ENCODE measurements at places on chromosomes 11 and 22. TPM values are rescaled to one million over a fixed set of nuclear protein-coding genes. Genes with fewer than 3 reads are reported as not detected.

- no peak for DNase-seq
Measured at GRCh38 chr11:32881286-32881685, 11.3 kb upstream of the QSER1 start.

DNA sequence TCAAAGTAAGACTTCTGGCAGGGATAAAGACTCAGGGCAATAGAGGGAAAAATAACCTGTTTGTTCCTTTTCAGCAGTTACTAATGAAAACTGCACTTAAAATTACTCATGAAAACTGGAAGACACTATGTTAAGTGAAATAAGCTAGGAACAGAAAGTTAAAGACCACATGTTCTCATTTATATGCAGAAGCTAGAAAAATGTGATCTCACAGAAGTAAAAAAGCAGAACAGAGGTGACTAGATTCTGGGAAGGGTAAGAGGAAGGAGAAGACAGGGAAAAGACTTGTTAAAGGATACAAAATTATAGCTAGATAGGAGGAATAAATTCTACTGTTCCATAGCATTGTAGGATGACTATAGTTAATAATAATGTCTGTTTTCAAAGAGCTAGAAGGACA is 22.2 kb downstream of the HPS5 start:
- no peak for DNase-seq

GRCh38 chr11:126175393-126175792 is 36.1 kb downstream of the RPUSD4 start:
- DNase-seq: no peak

The HBG1 gene
- not detected for total RNA-seq

The KAT5 gene
- total RNA-seq: 43.5 TPM

DNA sequence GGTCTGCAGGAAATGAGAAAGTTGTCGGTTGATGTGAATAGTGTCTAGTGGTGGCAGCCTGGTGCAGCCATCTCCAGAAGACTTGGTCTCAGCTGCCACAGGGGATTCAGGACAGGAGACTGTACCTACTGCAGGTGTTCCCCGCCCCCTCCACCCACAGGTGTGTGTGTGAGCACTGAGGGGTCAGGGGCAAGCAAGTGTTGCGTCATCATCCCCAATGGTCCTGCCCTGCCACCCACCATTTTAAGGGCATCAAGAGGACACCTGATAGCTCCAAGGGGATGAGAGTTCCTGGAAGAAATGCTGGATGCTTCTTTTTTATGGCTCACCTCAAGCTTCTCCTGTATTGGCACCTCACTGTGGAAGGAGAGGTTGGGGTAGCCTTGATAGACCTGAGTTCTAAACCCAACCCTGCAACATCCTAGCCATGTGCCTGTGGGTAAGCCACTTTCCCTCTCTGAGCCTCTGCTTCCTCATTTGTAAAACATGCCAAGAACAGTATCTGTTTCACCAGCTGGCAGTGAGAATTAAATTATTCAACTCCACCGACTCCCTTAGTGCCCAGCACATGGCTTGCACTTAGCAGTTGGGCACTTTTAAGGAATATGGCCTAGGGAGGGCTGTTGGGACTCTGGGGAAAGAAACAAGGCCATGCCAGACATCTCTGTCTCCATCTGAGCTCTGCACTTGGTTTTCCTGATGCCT is 6.1 kb downstream of the C11orf91 start:
- DNase-seq: no peak

GRCh38 chr11:95917193-95918036 is 6.5 kb downstream of the MTMR2 start:
- no peak for DNase-seq

DNA sequence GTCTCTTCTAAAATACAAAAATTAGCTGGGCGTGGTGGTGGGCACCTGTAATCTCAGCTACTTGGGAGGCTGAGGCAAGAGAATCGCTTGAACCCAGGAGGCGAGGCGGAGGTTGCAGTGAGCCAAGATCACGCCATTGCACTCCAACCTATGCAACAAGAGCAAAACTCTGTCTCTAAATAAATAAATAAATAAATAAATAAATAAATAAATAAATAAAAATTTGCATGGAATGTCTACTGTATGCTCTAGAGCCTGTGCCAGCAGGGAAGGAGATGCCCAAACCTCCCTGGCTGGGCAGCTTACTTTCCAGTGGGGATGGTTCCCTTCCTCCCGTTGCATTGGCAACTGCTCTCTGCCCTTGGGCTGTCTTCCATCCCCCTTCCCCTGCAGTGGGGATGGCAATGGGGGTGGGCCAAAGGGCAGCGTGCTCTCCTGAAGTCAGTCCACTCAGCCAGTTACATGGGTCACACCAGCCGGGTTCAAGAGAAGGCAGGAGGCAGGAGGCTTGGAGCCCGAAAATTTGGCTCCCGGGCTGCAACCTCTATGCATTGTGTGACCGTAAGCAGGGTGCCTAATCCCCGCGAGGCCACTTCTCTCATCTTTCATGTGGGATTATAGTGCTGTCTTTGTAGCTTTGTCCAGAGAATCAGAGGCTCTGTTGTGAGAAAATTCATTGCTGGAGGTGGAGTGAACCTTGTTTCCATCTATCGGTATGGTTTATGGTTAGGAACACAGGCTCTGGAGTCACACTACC is 1.4 kb upstream of the LRRC10B start:
- DNase-seq: peak; percentile 27

The ROBO4 gene
- total RNA-seq: 13.7 TPM

DNA sequence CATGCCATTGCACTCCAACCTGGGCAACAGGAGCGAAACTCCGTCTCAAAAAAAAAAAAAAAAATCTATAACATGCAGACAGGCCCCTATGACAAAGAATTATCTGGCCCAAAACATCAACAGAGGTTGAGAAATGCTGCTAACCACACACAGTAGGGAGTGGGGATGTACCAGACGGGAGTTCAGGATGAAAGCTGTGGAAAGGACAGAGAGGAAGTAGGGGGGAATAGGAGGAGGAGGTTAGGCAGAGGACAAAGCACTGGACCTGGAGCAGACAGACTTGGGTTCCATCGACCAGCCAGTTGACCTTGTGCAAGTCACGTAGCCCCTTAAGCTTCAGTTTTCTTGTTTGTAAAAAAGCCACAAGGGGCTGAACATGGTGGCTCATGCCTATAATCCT is 12.5 kb downstream of the LRP4 start:
- DNase-seq: no peak

DNA sequence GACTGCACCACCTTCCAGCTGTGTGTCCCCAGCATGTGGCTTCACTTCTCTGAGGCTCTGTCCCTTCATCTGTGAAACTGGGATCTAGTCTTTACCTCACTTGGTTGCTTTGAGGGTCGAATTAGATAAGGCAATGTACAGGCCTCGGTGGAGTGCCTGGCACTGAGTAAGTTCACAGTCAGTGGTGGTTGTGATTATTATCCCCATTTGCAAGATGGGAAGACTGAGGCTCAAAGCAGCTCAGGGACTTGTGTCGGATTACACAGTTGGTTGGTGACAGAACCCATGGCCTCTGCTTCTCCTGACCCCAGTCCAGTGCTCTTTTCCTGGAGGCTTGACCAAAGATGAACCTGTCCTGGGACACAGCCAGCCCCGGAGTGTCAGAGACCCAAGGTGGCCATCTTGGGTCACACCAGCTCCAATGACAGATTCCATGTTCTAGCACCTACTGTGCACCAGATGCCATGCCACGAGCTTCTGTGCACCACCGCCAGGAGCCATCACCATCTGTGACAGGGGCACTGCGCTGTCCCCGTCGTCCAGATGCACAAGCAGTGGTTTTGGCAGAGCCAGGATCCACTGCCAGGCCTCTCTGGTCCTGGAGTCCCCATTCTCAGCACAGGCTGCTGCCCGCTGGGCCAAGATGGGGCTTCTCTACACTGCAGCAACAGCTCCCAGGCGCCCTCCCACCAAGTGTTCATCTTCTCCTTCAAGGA is 60.5 kb downstream of the IGLL1 start:
- DNase-seq: no peak

DNA sequence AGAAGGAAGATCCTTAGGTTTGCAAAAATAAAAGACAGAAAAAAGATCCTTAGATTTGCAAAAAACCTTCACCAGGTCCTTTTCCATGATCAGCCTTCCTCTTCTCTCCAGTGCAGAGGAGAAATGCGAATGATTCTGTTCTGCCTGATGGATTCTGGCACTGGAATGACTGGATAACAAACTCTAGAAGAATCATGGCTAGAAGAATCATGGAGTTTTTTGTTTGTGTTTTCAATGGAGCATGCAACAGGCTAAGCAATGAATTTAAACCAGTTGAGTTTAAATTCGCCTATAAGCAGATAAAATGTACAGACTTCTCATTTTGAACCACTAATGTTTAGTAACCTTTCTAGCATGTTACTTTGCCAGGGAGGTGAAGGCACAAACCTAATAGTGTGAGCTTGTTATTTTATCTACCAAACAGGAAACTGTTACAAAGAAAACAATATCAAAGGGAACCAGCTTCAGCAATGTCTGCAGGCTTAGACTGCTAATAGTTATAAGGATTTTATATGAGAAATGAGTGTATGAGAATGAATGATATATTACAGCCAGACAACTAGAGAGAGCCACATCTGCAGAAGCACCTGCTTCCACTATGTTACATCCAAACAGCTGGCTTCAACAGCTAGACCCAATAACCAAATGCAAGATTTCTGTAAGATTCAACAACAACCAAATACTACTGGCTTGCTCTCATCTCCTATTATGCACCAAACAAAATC is 64.7 kb upstream of the APOA1 start:
- no peak for DNase-seq

The CRACR2B gene
- total RNA-seq: not detected

DNA sequence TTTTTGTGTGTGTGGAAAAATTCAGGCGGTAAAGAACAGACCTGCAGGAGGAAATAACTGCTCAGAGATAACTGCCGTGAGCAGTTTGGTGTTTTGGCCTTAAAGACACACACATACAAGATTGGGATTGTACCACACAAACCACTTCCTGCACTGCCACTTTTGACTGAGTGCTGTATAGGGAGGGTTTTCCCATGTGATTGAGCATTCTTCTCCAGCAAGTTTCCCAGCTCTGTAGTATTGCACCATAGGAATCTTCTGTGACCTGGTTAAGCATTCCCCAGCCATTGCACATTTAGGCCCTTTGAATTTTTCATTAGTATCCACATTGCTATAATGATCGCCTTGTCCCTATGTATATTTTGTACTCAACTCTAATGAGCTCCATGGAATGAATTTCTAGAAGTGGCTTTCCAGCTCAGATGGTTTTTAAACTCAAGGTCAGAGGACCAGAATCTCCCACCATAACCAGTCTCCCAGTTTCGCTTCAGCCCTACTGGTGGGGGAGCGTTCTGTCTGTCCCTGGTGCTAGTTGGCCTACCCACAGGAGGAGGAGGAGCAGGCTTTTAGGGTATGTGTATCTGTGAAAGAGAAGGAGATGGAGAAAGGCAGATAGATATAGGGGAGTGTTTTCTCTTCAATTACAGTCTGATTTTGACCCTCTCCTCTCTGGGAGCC is 9.3 kb downstream of the CD82 start:
- DNase-seq: no peak

- DNase-seq: peak; percentile 49
Measured at GRCh38 chr11:19355601-19356000, 114.9 kb upstream of the E2F8 start.

- no peak for DNase-seq
Measured at GRCh38 chr11:60971520-60971919, at the start of gene CD6. Gene CD6 (plus strand): TSS chr11:60971680. CDS start chr11:60971866, 186 bp downstream.

DNA sequence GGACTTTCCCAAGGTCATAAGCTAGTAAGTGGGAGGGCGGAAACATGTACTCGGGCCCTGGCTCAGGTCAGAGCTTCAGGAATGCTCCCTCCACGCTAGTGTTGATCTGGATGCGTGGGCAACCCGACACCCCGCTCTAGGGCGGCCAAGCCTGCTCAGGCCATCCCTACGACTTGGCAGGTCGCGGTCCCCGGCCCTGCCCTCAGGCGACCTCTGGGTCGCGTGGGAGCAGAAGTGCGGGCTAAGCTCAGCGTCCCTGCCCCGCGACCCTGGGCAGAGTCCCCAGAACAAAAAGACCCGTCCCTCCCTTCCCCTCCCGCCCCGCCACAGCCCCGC is 781 bp upstream of the TEF start:
- DNase-seq: peak; percentile 82

DNA sequence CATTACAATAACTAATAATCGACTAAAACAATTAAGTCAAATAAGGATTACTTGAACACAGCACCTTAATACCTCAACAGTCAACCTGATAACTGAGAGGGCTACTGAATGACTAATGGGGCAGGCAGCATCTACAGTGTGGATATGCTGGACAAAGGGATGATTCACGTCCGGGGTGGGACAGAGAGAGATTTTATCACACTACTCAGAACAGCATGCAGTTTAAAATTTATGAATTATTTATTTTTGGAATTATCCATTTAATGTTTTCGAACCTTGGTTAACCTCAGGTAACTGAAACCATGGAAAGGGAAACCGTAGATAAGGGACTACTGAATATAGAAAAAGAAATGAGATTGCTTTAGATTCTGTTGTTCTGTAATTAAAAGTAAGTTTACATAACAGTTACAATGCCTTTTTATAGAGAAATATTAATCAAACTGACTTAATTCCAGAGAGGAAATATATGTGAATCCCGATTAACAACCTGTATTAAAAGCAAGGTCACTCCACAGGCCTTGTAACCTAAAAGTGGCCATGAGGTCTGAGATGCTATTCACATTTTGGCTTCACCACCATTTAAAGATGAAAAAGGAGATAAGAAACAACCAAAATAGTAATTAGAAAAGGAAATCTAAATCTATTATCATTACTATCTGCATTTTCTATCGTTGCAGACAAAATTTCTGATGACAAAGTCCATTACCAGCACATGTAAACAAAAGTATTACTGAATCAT is 119.0 kb upstream of the TP53AIP1 start:
- DNase-seq: no peak

DNA sequence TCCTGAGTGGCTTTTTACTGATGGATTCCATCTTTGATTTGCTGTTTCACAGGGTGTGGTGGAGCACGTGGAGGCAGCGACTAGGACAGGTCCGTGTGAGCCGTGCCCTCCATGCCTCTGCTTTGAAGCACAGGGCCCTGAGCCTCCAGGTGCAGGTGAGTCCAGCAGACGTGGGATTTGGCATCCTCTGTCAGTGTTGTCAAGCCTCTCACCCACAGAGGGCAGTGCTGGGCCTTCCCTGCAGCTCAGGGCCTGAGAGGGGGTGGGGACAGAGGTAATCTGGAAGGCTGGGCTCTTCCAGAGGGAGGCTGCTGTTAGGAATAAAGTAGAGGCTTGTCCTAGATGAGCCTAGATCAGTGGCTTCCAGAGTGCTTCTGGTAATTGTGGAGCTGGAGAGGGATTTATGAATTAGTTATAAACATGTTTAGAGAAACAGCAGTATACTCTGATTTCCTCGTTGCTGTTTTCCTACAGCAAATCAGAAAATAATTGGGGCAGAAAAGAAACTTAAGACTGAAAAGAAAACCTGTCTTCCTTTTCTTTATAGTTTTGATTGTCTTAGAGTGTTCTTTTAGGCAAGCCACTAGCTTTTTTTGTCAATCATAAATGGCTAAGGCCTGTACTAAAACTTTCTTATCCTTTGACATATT is 65.0 kb downstream of the SFI1 start:
- peak; percentile 56 for DNase-seq

The HSD17B12 gene
- total RNA-seq: 49.3 TPM

The OR5B21 gene
- not detected for total RNA-seq

All from MG63 (cell line).